ENCODE measurements at places on chromosomes 4 and X.

GRCh38 chr4:137538526-137538925 lies 6.2 kb upstream of the PCDH18 start:
- no peak for DNase-seq

- DNase-seq: no peak
Observed at GRCh38 chr4:183860731-183861130, 44.4 kb upstream of the STOX2 start.

DNA sequence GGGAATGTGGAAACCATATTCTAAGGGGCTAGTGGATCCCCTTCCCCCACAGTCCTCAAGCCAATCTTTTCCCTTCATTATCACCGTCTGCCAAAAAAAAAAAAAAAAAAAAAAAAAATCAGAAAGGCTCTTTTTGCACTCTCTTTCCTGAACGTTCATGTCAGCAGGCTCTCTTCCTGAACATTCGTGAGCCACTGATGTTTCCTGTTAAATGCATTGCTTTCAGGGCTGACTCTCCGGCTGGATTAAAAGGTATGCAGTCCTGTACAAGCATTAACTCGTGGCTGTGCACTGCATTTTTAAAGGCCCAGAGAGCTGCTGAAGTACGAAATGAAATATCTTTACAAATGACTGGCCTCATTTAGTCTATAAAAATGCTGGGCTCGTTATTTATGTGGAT lies 34.0 kb upstream of the TSPAN5 start:
- no peak for DNase-seq

GRCh38 chr4:109052821-109053220 lies 249.6 kb downstream of the COL25A1 start:
- no peak for DNase-seq
